Foreskin keratinocyte (primary cell): ENCODE measurements at places on chromosomes 16 and 17. TPM values are rescaled to one million over a fixed set of nuclear protein-coding genes. Genes with fewer than 3 reads are reported as not detected.

The CNTROB gene
- total RNA-seq, result 29.0 and 31.8 TPM in 2 replicates

The RPS15A gene
- 1,845 and 1,875 TPM in 2 replicates for total RNA-seq

The C16orf78 gene
- not detected in 2 replicates for total RNA-seq

The KCNH6 gene
- not detected in 2 replicates for total RNA-seq

The HIC1 gene
- 1.5 and 3.0 TPM in 2 replicates for total RNA-seq

The TTLL6 gene
- not detected in 2 replicates for total RNA-seq

The CD79B gene
- not detected in 2 replicates for total RNA-seq

The RASL10B gene
- total RNA-seq, result 0.17 and 0.21 TPM in 2 replicates

The ENPP7 gene
- total RNA-seq, result not detected in 2 replicates

The GAS2L2 gene
- total RNA-seq, result not detected in 2 replicates

The COG7 gene
- 15.9 and 17.0 TPM in 2 replicates for total RNA-seq

The ODF4 gene
- not detected in 2 replicates for total RNA-seq

The CCL7 gene
- not detected in 2 replicates for total RNA-seq

The WNK4 gene
- 0.24 and 0.28 TPM in 2 replicates for total RNA-seq

The BPTF gene
- 39.7 and 41.6 TPM in 2 replicates for total RNA-seq

The CLEC18B gene
- total RNA-seq, result 0.18 and 0.20 TPM in 2 replicates

The SMTNL2 gene
- total RNA-seq, result not detected in 2 replicates

The C16orf54 gene
- total RNA-seq, result not detected in 2 replicates

The GAST gene
- total RNA-seq, result 0.37 and 0.42 TPM in 2 replicates

The SOX15 gene
- 176 and 179 TPM in 2 replicates for total RNA-seq

The NLK gene
- total RNA-seq, result 16.9 and 17.8 TPM in 2 replicates

The TAC4 gene
- total RNA-seq, result not detected in 2 replicates

The CA7 gene
- total RNA-seq, result not detected in 2 replicates

The GID4 gene
- total RNA-seq, result 11.7 and 13.4 TPM in 2 replicates

The LDHD gene
- 0.48 and 0.49 TPM in 2 replicates for total RNA-seq

The SGSH gene
- 10.3 and 11.8 TPM in 2 replicates for total RNA-seq

The CCL14 gene
- not detected in 2 replicates for total RNA-seq

The ACSM2A gene
- not detected in 2 replicates for total RNA-seq

The HS3ST2 gene
- total RNA-seq, result 31.1 and 32.4 TPM in 2 replicates

The RGS11 gene
- not detected in 2 replicates for total RNA-seq

The NECAB2 gene
- total RNA-seq, result not detected in 2 replicates

The TELO2 gene
- 36.4 and 37.9 TPM in 2 replicates for total RNA-seq

The FAM20A gene
- not detected in 2 replicates for total RNA-seq

The BIRC5 gene
- total RNA-seq, result 54.7 and 69.5 TPM in 2 replicates

The KIF19 gene
- total RNA-seq, result 0.03 and 0.04 TPM in 2 replicates

The G6PC1 gene
- not detected in 2 replicates for total RNA-seq

The TEKT1 gene
- not detected in 2 replicates for total RNA-seq

The RHBDL3 gene
- 0.03 TPM in 1 of 2 replicates, not detected in the other for total RNA-seq

The OR4D1 gene
- not detected in 2 replicates for total RNA-seq

The HCRT gene
- not detected in 2 replicates for total RNA-seq

The TBC1D28 gene
- not detected in 2 replicates for total RNA-seq

The KRT25 gene
- total RNA-seq, result not detected in 2 replicates

The COX6A2 gene
- not detected in 2 replicates for total RNA-seq

The PRSS33 gene
- not detected in 2 replicates for total RNA-seq

The DOC2B gene
- not detected in 2 replicates for total RNA-seq

The CDC42EP4 gene
- 18.7 and 20.3 TPM in 2 replicates for total RNA-seq
